ENCODE measurements at places on chromosomes 3 and 15.

DNA sequence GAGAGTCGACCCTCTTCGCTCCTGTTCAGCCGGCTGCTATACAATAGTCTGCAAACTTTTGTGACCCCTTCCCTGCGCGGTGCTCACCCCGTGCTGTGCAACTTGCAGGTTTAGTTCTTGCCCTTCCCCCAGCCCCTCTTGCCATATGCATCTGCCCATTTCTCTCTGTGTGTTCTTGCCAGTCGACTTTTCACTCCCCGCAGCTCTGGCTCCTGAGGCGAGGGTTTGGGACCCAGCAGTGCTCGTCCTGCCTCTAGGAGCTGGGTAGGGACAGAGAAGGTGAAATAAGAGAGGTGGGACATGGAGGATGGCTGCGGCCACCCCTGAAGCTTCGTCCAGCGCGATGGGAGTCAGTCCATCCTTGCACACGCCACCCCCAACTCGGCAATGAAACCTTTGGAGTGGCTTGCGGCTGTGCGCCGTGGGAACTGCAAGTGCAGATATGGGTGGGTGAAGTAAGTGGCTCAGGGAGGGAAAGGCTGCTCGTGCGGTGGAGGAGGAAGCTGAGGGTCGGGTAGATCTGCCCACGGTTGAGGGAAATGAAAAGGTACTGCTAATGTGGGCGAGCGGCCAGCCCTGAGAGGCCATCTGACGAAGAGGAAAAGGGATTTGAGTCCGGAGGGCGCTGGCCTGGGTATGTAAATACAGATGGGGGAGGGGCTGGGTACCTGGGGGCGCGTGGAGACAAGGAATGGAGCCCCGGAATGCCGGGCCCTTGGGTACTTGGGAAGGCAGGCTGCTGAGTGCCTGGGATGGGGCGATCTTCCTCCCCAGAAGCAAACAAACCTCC lies 1.0 kb downstream of the LRRC3B start:
- H3K27ac ChIP-seq: no peak overlapping the region
- H3K36me3 ChIP-seq: no peaks in the 10 kb centered on the region
- no peaks in the 10 kb centered on the region for H3K27me3 ChIP-seq
- DNase-seq: no peak

DNA sequence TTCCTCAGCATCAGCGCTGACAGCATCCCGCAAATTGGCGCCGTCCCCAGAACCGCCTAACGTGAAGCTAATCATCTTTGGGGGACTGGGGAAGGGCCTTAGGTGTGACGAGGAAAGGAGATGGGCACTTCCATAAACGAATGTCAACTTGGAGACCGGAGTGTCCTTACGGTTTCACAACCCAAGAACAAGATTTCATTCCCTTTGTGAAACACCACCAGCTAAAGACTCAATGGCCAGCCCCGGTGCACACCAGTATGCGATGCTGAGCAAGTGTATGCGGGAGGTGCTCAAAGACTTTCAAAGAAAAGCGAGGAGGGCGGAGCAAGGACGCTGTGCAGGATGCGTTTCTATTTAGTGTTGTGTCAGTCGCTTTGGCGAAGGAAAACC lies 759 bp upstream of the TTBK2 start:
- H3K4me1 ChIP-seq: peaks cover 29% of the 10 kb centered on the region
- no peaks in the 10 kb centered on the region for H3K27me3 ChIP-seq
- H3K36me3 ChIP-seq: no peaks in the 10 kb centered on the region

DNA sequence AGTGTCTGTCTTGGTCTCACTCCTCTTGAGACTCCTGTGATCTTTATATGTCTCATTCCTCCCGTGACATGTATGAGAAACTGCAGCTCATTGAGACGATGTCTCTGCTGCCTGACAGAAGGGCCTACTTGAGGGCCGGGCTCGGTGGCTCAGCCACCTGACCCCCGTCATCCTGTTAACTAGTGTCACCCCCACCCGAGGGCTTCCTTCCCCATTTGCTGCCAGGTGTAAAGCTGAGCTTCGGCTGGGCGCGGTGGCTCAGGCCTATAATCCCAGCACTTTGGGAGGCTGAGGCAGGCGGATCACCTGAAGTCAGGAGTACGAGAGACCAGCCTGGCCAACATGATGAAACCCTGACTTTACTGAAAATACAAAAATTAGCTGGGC lies 12.7 kb downstream of the SEMA4B start:
- no peak overlapping the region for H3K27ac ChIP-seq
- H3K4me1 ChIP-seq: peaks cover 7% of the 10 kb centered on the region
- peaks cover 4% of the 10 kb centered on the region for H3K36me3 ChIP-seq
- H3K4me3 ChIP-seq: no peak overlapping the region
- DNase-seq: no peak

DNA sequence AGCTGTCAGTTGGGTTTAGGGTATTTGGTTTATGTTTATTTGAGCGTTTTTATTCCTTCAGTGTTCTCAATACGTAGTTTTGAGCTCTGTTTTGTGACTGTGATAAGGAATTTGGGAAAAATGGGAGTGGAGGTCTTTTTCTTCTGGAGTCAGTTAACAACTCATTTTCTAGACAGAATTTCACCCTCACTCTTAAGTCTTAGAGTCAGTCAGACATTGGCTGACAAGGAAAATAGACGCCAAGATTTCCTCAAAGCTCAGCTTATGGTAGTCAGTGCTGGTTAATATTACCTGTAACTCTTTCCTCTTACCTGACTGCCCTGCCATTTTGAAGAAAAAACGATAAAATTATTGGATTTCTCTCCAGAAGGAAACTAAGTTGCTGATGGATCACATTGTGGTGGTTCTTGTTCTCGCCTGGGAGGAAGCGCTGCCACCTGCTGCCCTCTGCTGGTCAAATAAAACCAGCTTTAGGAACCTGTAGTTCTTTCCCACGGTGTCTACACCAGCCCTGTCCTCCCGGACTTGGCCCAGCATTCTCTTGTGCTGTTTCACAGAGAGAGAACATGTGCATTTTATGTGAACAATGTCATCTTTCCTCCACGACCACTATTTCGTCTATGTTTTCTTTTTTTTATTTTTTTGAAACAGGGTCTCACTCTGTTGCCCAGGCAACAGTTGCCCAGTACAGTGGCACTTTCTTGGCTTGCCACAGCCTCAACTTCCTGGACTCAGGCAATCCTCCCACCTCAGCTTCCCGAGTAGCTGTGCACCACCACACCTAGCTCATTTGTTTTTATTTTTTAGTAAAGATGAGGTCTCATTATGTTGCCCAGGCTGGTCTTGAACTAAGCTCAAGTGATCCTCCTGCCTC lies 41.4 kb upstream of the UMPS start:
- no peaks in the 10 kb centered on the region for H3K36me3 ChIP-seq
- no peak overlapping the region for H3K4me3 ChIP-seq
- H3K4me1 ChIP-seq: no peaks in the 10 kb centered on the region

GRCh38 chr3:170079536-170080165 lies 41.9 kb downstream of the GPR160 start:
- no peak for DNase-seq
- no peaks in the 10 kb centered on the region for H3K27me3 ChIP-seq
- H3K27ac ChIP-seq: no peak overlapping the region
- no peaks in the 10 kb centered on the region for H3K4me1 ChIP-seq

DNA sequence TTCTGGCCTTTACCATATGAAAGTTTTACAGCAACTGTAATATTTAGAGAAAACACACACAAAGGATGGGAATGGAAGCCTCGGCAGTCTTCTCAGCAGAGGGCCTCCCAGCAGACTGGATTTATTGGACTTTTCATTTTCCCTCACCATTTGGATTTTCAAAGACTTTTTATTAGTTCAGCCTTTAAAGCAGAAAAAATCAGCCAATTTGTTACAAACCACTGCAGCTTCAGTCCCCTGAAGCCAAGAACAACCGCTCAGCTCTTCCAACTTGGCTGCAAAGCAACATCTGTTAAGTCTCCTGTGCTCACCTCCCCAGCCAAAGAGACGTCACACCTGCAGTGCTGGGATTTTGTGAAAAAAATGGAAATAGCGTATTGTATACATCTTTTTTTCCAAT lies 120.8 kb downstream of the GMPS start:
- no peak for DNase-seq
- H3K4me3 ChIP-seq: no peak overlapping the region
- no peaks in the 10 kb centered on the region for H3K4me1 ChIP-seq
- H3K27ac ChIP-seq: no peak overlapping the region
- peaks cover 2% of the 10 kb centered on the region for H3K27me3 ChIP-seq

GRCh38 chr3:157618075-157618760 lies 115.0 kb upstream of the VEPH1 start:
- no peak overlapping the region for H3K27ac ChIP-seq
- no peaks in the 10 kb centered on the region for H3K27me3 ChIP-seq
- H3K4me1 ChIP-seq: no peaks in the 10 kb centered on the region
- H3K36me3 ChIP-seq: no peaks in the 10 kb centered on the region

DNA sequence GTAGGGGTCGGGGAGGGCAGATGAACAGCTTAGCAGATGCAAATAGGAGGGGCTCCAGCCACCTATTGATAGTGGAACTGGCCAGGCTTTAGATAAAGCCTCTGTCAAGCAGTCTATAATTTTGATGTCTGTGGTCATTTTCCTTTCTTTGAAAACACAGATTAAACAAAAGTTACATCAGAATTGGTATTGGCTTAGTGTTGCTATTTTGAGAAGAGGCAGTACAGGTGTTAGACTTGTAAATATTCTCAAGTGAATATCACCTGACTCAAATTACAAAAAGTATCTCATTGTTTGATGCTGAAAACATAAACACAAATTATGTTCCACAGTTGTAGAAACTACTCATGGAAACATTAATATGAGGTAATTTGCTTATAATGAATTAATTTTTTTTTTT lies 18.1 kb downstream of the GHRL start:
- no peaks in the 10 kb centered on the region for H3K27me3 ChIP-seq
- H3K27ac ChIP-seq: no peak overlapping the region
- H3K4me3 ChIP-seq: peak overlapping the region; percentile 27
- no peak for DNase-seq
- peaks cover 23% of the 10 kb centered on the region for H3K4me1 ChIP-seq
- peaks cover 61% of the 10 kb centered on the region for H3K36me3 ChIP-seq

DNA sequence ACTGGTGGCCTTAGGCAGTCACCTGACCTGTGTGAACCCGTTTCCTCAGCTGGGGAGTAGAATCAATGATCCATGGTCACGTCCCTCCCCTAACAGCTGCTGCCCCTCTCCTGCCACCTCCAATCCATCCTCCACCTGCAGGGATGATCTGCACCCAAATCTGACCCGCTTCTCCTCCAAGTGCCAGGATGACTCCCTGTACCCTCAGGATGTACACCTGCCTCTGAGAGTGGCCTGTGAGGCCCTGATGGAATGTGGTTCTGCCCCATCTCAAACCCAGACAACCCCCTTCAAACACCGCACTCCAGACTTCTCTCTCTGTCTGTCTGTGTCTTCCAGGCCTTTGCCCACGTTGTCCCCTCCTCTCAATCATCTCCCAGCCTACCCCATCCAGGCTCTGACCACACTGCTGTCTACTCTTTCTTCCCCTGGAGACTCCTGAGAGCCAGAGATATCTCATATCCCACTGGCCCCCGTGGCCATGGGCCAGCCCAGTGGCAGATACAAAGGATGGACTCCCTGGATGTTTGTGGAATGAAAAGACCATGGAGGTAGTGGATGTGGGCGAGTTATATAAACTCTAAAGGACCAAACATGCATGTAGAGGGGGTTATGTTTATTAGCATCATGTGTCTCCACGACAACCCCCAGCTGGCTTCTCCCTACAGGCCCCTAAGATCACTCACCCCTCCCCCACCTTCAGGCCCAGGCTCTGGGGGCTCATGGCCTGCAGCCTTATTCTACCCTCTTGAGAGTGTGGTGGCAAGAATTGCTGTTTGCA lies 84.9 kb downstream of the SMAD6 start:
- H3K27ac ChIP-seq: no peak overlapping the region
- no peak for DNase-seq
- no peaks in the 10 kb centered on the region for H3K27me3 ChIP-seq
- no peaks in the 10 kb centered on the region for H3K36me3 ChIP-seq

DNA sequence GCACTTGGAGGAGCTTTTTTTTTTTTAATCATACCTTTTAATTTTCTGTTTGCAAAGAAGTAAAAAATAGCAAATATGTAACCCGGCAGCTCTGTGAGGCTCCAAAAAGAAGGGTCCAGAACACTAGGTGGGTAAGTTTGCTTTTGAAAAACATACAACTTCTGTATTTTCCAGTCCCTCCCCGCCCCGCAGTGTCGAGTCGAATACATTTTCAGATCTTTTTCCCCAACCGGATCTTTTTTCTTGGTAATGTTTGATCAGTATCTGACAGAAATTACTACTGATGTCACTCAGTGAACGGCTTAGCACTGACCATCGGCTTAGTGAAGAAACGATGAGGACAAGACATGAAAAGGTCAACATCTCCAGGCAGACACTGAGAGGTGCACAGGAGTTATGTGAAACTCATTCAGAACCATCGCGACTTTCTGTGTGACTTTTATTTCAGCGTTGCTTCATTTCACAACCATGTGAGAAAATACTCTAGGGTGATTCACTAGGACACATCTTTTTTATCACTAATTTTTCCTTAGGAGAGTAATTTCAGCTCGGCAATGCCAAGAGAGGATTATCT lies 11.0 kb downstream of the ISL2 start:
- peaks cover 29% of the 10 kb centered on the region for H3K4me1 ChIP-seq
- peaks cover 40% of the 10 kb centered on the region for H3K27me3 ChIP-seq
- no peak for DNase-seq

- no peaks in the 10 kb centered on the region for H3K36me3 ChIP-seq
- no peak overlapping the region for H3K27ac ChIP-seq
- H3K27me3 ChIP-seq: no peaks in the 10 kb centered on the region
- no peaks in the 10 kb centered on the region for H3K4me1 ChIP-seq
These were observed 188.1 kb downstream of the USP13 start for GRCh38 chr3:179840985-179841384.

- H3K36me3 ChIP-seq: no peaks in the 10 kb centered on the region
- H3K4me3 ChIP-seq: no peak overlapping the region
- H3K27me3 ChIP-seq: no peaks in the 10 kb centered on the region
These were observed 1375.1 kb upstream of the ALCAM start for GRCh38 chr3:103991461-103992115.

DNA sequence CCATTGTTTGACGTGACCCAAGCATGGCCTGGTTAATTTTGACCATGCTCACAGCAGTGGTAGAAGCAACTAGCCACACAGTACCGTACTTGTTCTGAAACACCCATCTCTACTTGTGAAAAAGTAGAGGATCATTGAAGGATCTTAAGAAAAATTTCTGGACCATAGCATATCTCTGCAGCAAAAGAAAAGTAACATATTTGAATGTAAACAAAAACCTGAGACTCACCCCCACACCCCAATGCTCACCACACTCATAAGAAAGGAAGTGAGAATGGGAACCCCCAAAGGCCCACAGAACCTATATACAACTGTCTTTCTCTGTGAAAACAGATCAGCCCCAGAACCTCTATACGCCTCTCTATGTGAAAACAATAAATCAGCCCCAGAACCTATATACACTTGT lies 33.8 kb upstream of the TFRC start:
- H3K36me3 ChIP-seq: no peaks in the 10 kb centered on the region
- peak overlapping the region; percentile 73 for H3K27ac ChIP-seq
- peaks cover 60% of the 10 kb centered on the region for H3K4me1 ChIP-seq
- H3K4me3 ChIP-seq: peak overlapping the region; percentile 69
- DNase-seq: no peak

Data from CD4-positive, CD25-positive, alpha-beta regulatory T cell (primary cell).